ENCODE measurements at places on chromosomes 3 and 15. TPM values are rescaled to one million over a fixed set of nuclear protein-coding genes. Genes with fewer than 3 reads are reported as not detected.

Gene ADIPOQ
- not detected for total RNA-seq

- DNase-seq, result no peak
These were observed 132.1 kb upstream of the WNT5A start for GRCh38 chr3:55619046-55619808.

GRCh38 chr15:73601451-73602445, 31.4 kb downstream of the NPTN start:
- DNase-seq, result peak; percentile 15

GRCh38 chr15:92883163-92883875, 16.8 kb upstream of the CHD2 start:
- DNase-seq, result no peak

- no peak for DNase-seq
These were observed 3.0 kb upstream of the TRH start for GRCh38 chr3:129971351-129972052.

DNA sequence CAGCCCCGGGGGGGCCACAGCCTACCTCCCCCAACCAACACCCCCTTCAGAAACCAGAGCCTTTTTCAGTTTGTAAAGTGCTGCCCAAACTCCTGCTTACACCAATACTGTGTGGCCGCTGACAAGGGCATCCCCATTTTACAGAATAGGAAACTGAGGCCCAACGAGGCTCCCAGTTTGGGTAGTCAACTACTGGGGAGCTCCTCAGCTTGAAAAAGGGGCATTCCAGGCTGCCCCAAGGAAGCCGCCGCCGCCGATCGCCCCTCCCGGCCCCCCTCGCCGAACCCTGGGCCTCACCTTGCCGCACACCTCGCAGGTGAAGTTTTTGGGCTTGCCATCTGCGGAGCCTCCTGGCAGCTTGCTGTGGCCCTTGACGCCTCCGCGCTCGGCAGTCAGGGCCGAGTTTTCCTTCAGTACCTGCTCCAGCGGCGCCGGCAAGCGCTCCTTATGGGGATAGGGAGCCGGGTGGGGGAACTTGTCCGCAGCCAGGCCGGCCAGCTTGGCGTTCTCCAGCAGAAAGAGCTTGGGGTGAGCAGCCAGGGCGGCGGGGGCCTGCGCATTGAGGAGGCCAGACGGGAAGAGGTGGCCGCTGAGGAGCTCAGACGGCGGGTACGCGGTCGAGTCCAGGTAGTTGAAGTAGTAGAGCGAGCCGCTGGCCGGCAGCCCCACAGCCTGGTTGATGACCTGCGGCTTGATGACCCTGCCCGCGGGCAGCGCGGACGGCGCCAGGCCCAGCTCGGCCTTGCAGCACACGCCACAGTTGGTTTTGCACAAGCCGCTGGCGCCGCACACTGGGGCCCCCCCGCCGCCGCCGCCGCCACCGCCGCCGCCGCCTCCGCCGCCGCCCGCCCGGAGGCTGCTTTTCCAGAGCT, 1.4 kb downstream of the FEZF2 start:
- DNase-seq, result peak; percentile 1

DNA sequence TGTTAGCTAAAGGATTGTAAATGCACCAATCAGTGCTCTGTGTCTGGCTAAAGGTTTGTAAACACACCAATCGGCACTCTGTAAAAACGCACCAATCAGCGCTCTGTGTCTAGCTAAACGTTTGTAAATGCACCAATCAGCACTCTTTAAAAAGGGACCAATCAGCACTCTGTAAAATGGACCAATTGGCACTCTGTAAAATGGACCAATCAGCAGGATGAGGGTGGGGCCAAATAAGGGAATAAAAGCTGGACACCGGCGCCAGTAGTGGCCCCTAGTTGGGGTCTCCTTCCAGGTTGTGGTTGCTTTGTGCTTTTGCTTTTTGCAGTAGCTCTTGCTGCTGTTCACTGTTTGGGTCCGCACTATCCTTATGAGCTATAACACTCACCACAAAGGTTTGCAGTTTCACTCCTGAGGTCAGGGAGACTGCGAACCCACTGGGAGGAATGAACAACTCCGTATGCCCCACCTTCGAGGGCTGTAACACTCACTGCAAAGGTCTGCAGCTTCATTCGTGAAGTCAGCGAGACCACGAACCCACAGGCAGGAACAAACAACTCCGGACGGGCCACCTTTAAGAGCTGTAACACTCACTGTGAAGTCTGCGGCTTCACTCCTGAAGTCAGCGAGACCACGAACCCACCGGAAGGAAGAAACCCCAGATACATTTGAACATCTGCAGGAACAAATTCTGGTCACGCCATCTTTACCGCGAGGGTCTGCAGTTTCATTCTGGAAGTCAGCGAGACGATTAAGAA, 1.1 kb upstream of the SUCLG2 start:
- no peak for DNase-seq

GRCh38 chr15:53962646-53963561, 15.3 kb upstream of the UNC13C start:
- DNase-seq, result peak; percentile 67

DNA sequence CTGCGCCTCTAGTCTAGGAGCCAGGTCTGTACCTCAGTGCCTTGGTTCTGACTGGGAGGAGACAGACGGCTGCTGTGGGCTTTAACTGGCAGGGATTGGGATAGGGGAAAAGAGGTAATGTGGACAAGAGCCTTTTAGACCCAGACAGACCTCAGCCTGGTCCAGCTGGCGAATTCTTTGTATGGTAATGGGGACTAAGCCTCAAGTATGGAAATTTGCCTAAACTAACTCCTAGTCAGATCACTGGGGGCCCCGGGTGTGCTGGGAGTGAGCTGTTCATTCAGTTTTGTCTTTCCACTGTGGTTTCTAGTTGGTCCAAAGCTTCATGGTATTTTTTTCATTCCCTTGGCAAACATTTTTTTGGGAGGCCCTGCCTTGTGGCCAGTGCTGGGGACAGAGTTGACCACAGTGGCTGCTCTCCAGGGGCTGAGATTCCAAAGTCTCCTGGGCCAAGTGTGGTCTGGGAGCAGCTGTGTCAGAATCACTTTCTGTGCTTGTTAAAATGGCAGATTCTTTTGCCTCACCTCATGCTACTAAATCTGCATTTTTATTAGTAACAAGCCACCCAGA, 261.4 kb upstream of the C2CD4B start:
- no peak for DNase-seq

GRCh38 chr3:14915636-14916222, 31.7 kb upstream of the NR2C2 start:
- DNase-seq, result peak; percentile 21

Measured in Calu3 (cell line).